CD8-positive, alpha-beta memory T cell (primary cell): ENCODE measurements at places on chromosomes 7 and 10. TPM values are rescaled to one million over a fixed set of nuclear protein-coding genes. Genes with fewer than 3 reads are reported as not detected.

RNLS gene
- 7.0 TPM for total RNA-seq

TMEM229A gene
- total RNA-seq: not detected

GRCh38 chr10:22345301-22346095 is at the start of gene SPAG6:
TSS of gene SPAG6 (plus strand) at chr10:22345496. CDS start at chr10:22345612, 116 bp downstream.
- H3K4me1 ChIP-seq: peaks cover 6% of the 10 kb centered on the region
- no peak within 1 kb of the TSS for H3K27ac ChIP-seq
- peaks cover 53% of the 10 kb centered on the region for H3K27me3 ChIP-seq

DNAH11 gene
- 0.02 TPM for total RNA-seq

NAT16 gene
- not detected for total RNA-seq

DNA sequence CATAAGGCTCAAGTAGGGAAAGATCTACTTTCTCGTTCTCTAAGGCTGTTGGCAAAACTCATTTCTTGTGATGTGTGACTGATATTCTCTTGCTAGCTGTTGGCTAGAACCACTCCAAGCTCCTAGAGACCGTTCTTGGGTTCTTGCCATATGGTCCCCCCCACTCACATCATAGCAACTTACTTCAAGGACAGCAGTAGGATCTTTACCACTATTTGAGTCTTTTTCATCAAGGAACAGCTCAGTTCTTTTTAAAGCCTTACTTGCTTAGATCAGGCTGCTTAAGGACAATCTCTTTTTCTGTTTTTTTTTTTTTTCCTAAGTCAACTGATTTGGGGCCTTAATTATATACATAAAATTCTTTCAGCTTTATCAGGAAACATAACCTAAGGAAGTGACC is 251.1 kb downstream of the GPR37 start:
- H3K36me3 ChIP-seq: no peaks in the 10 kb centered on the region
- H3K4me3 ChIP-seq: no peak overlapping the region
- no peak overlapping the region for H3K27ac ChIP-seq
- DNase-seq: no peak

GRCh38 chr7:144859739-144860138 is 23.9 kb upstream of the TPK1 start:
- no peak for DNase-seq
- no peak overlapping the region for H3K4me3 ChIP-seq
- H3K36me3 ChIP-seq: no peaks in the 10 kb centered on the region
- H3K27ac ChIP-seq: no peak overlapping the region

DNA sequence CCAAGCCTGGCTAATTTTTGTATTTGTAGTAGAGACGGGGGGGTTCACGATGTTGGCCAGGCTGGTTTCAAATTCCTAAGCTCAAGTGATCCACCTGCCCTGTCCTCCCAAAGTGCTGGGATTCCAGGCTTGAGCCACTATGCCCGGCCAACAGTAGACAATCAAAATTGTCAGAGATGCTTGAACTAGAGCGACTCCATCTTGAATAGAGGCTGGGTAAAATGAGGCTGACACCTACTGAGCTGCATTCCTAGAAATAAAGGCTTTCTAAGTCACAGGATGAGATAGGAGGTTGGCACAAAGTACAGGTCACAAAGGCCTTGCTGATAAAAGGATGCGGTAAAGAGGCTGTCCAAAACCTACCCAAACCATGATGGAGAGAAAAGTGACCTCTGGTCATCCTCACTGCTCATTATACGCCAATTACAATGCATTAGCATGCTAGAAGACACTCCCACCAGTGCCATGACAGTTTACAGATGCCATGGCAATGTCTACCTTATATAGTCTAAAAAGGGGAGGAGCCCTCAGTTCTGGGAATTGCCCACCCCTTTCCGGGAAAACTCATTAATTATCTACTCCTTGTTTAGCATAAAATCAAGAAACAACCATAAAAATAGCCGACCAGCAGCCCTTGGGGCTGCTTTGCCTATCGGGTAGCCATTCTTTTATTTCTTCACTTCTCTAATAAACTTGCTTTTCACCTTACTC is 134.5 kb downstream of the BAMBI start:
- no peaks in the 10 kb centered on the region for H3K27me3 ChIP-seq
- no peaks in the 10 kb centered on the region for H3K36me3 ChIP-seq
- DNase-seq: no peak
- no peak overlapping the region for H3K4me3 ChIP-seq
- no peaks in the 10 kb centered on the region for H3K4me1 ChIP-seq
